Astrocyte of the hippocampus (primary cell): ENCODE measurements at places on chromosomes 16 and 17.

GRCh38 chr17:73227379-73227778 lies 34.3 kb downstream of the CPSF4L start:
- DNase-seq: no peak

- no peak for DNase-seq
Measured at GRCh38 chr16:9741776-9742175, 440.5 kb downstream of the GRIN2A start.

GRCh38 chr17:31582151-31582907 lies 190.9 kb downstream of the RAB11FIP4 start:
- peak; percentile 77 for DNase-seq

DNA sequence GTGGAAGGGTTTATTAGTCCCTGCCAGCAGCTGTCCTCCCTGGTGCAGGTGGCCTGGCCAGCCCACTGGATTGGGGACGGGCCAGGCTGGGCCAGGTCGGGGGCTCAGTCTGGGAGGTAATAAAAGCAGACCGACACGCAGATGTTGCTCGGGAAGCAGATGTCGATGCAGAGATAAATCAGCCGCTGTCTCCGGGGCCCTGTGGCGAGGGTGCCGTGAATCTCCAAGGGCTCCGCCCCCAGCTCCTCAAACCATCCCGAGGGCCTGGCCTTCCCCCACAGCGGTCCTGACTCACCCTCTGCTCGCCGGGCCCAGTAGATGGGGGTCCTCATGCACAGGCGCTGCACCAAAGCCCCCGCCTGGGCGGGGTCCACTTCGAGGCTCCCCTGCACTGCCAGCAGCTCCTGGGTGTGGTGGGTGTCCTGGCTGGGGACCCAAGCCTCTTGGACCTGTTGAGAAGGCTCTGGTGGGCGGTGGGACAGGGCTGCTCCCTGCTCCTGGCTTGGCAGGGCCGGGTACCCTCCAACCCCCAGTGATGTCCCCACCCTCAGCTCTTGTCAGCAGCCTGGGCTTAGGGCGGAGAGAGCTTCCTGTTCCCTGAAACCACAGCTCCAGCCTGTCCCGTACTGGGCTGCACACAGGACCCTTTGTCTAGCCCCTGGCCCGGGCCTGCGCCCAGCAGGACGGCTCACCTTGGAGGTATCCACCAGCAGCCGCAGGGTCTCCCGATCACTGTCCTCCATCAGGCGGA lies 1.2 kb downstream of the BRICD5 start:
- DNase-seq: no peak

GRCh38 chr17:44575403-44575802 lies 18.1 kb downstream of the FZD2 start:
- no peak for DNase-seq

DNA sequence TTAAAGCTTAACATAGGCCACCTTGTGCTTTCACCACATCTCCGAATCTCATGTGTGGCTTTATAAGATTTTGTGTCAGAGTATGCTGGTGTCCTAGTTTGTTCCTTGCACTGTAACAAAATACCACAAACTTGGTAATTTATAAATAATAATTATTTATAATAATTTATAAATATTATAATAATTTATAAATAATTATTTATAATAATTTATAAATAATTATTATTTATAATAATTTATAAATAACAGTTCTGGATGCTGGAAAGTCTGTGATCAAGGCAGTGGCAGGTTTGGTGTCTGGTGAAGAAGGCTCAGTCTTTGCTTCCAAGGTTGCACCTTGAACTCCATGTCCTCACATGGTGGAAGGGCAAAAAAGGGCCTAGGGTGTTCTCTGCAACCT lies 147.7 kb downstream of the BCAS3 start:
- DNase-seq: no peak

DNA sequence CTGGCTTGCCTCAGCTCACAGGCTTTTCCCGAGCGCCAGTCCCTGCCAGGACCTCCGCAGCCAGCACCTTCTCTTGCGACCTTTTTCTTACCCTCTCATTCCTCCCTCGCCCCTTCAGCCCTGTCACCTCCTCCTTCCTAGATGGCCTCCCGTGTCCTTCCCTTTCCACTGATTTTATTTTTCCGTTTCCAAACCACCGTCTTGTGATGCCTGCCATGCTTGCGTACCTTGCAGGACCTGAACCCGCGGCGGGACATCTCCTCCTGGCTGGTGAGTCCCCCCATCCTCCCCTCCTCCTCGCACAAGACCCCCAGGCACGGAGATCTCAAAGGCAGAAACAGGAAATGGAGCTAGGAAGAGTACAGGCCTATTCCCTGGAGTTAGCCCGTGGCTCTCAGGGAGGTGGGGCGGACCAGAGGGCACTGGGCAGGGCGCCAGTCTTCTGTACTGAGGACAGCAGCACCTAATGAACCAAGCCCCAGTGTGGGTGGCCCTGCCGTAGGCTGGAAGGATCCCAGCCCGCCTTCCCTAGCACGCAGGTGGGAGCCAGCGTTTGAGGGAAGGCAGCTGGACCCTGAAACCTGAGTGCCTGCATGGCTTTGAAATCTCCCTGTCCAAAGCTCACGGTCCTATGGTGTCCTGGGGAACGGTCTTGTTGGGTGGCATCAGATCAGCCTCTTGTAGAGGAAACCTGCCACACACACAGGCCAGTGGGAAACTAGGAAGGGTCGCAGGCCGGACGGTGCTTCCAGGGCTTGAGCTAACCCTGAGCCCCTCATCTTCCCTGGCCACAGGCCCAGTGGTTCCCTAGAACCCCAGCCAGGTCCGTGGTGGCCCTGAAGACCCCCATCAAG lies 612 bp downstream of the CISD3 start:
- peak; percentile 73 for DNase-seq

DNA sequence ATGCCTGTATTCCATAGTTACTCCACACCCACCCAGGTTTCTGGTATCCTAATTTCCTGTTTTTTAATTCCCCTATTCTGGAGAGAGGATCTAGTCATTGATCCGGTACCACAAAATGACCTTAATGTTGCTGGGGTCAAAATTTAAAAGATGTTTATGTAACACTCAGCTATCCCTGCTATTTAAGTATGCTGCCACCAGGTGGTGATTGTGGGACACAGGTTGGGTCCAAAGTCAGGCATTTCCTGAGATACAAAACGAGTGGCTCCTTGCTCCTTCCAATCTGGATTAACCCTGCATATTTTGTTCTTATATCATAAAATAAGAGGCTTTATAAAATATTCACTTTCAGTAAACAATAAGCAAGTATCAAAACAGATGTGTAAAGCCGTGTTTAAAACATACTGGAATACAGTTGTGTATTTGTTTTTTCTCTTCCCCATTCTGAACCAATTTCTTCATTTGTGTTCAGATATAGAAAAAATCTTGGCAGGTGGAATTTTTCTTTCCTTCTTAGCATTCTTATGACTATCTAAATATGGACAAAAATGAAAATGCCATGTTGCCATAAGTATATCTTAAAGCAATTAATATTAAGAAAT lies 16.3 kb downstream of the HS3ST4 start:
- peak; percentile 30 for DNase-seq

- no peak for DNase-seq
Measured at GRCh38 chr17:7887038-7887481, 1.5 kb upstream of the CHD3 start.

DNA sequence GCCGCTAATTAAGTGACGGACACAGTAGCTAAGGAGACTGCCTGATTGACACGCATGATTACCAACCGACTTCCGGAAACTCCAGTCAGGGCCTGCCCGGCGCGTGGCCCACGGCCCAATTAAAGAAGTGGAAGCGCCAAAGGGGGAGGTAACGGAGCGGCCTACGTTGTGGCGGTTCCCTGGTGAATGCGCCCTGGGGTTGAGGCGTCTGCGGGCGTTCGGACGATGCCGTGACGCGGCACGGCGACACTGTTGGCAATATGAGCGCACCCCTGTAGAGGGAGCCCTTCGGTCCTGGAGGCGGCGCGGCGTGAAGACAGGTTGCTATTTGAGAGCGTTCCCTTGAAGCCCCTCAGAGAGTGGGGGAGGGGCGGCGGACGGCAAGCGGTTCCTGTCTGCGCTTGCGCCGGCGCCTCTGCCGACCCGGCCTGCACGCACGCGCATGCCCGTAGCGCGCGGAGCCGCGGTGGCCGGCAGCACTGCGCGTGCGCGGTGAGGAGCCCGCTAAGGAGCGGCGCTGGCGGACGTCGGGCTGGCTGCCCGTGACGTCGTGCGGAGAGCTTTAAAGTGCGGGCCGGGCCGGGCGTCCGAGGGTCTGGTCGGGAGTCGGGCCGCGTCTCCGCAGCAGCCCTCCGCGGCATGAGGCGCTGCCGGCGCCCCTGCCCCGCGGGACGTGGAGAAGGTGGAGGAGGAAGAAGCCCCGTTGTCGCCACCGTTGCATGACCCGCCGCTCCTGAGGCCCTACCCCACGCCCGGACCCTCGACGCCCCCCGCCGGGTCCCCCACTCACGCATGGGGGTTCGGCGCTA lies at the start of gene ALKBH5:
Gene ALKBH5 (plus strand): TSS at position 495 of the 809 bp plus-strand sequence. CDS start 416 bp downstream, outside the sequence.
- peak; percentile 100 for DNase-seq

GRCh38 chr16:81638286-81638945 lies 140.7 kb upstream of the PLCG2 start:
- DNase-seq: no peak

GRCh38 chr17:15920758-15921239 lies 24.1 kb upstream of the ADORA2B start:
- peak; percentile 76 for DNase-seq

DNA sequence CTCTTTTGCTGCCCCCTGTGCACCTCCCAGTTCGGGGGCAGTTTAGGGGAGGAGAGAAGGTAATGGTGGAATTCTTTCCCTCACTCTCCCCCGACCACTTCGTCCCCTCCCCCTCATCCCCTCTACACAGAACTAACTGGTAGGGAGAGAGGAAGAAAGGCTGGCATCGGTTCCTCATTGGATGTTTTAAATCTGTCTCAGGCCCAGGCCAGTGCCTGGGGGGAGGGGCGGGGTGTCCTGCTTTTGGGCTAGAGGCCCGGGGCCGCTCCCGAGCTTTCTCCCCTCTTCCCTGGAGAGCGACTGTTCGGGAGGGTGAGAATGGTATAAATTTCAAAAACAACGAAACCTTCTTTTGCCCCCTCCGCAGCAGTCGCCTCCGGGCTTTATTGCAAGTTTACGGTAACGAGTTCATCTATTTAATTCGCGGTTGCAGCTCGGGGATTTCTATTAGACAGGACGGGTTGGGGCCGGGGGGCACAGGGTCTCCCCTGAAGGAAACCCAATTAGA lies at the start of gene PRAC2:
Gene PRAC2 (plus strand): TSS at position 271 of the 508 bp plus-strand sequence. CDS start 1,226 bp downstream, outside the sequence.
- DNase-seq: no peak

DNA sequence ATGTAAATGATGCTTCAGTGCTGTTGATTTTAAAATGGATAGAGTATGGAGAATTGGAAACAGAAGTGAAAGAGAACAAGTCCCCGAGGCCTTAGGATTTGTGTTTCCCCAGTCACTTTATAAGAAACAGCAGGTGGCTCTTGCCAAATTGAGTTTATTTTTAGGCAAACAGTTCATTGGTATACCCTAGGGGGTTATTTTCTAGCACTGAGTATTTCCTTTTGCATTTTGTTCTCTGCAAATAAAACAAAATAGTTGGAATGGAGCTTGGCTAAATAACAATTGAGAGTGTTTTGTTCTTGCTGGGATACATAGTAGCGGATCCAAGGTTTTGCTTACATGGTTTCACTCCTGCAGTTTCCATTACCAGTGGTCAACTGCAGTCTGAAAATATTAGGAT lies 591.1 kb upstream of the C16orf82 start:
- no peak for DNase-seq

DNA sequence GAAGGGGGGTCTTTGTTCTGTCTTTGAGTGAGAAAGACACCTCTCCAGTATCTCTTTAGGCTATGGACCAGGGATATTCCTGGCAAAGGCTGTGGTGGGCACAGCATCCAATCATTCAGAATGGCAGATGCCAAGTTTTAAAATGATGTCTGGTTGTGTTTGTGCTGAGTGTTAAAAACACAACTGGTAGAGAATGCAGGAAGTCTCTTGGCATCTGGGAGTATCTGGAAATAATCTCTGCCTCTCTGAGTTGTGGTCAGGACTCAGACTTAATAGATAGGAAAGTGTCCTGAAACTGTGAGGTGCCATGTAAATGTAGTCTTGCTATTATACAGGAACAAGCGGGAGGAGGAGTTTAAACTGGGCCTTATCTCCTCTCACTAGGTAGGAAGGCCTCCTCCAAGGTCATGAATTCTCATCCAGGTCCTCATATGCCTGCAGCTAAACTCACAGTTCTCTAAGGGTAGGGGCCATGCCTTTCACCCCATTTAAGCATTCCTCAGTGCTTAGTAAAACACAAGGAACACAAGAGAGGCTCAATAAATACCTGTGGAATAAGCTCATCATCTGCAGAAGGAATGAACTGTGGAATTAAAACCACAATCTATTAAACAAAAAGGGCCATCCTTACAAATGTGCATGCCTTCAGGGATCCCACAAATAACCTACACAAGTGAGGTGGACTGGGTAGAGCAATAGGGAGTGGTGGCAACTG lies 317.6 kb downstream of the CBLN1 start:
- DNase-seq: peak; percentile 86

GRCh38 chr17:77741109-77741508 lies 217.4 kb upstream of the TNRC6C start:
- no peak for DNase-seq

GRCh38 chr17:74152591-74153455 lies 50.7 kb upstream of the RPL38 start:
- DNase-seq: no peak

- DNase-seq: no peak
Measured at GRCh38 chr17:72846399-72846798, 246.1 kb downstream of the SLC39A11 start.

DNA sequence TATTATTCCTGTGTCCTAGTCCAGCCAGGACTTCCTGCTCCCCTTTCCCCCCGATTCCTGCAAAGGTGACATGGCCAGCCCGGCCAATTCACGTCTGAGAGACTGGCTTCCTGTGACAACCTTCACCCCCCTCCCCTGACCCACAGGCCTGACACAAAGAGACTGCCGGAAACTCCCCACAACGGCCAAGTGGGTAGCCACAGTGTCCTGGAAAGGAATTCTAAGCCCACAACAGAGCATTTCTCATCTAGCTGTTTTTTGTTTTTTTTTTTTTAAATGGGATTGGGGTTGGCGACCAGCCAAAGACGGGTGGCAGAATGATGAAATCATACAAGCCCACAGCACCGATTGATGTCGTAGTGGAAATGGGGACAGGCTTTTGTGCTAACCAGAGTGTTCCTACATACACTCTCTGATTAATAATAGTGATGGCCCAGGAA lies 2.8 kb upstream of the XAF1 start:
- peak; percentile 96 for DNase-seq

GRCh38 chr16:83345846-83346640 lies 461.7 kb upstream of the HSBP1 start:
- no peak for DNase-seq

- DNase-seq: no peak
Measured at GRCh38 chr17:28999206-28999605, 6.6 kb downstream of the SEZ6 start.

- DNase-seq: no peak
Measured at GRCh38 chr17:72948115-72948514, 144.4 kb downstream of the SLC39A11 start.
